RWPE2 (cell line): ENCODE measurements at places on chromosomes 7 and 10.
A peak's percentile ranks its signal among the peaks of the same experiment; 100 is the strongest.

- no peak for DNase-seq
- H3K4me3 ChIP-seq, result no peak overlapping the region
- no peaks in the 10 kb centered on the region for H3K4me1 ChIP-seq
These were observed 199.8 kb upstream of the CNTNAP2 start for GRCh38 chr7:145916776-145917175.

DNA sequence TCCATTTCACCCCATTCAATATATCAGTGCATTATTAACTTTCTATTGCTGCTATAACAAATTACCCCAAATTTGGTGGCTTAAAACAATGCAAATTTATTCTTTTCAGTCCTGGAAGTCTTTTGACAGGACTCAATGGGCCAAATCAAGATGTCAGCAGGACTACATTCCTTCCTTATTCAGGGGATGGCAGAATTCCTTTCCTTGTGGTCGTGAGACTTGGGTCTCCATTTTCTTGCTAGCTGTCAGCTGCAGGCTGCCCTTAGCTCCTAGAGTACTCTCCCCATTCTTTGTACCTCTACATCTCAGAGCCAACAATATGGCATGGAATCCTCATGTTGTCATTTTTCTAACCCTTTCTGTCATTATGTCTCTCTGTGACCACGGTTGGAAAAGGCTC is 310.6 kb downstream of the HDAC9 start:
- no peak for DNase-seq
- H3K4me3 ChIP-seq, result no peak overlapping the region
- H3K36me3 ChIP-seq, result no peaks in the 10 kb centered on the region
- no peaks in the 10 kb centered on the region for H3K27me3 ChIP-seq
- H3K4me1 ChIP-seq, result no peaks in the 10 kb centered on the region
- no peak overlapping the region for H3K27ac ChIP-seq

DNA sequence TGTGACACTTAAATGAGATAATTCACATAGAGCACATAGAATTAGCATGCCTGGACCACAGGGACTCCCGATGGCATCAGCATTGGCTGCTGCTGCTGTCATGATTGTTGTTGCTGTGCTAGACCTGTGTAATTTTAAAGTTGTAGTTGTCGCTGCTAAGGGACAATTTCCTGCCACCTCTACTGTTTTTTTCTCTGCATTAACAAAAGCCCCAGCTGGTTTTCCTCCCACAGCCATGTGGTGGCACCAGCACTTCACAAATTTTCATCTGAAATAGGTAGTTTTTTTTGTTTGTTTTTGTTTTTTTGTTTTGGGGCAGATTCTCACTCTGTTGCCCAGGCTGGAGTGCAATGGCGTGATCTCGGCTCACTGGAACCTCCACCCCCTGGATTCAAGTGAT is 25.4 kb upstream of the PRXL2A start:
- DNase-seq, result no peak
- no peaks in the 10 kb centered on the region for H3K4me1 ChIP-seq
- no peak overlapping the region for H3K27ac ChIP-seq

GRCh38 chr7:37092548-37092947 is 356.1 kb downstream of the ELMO1 start:
- H3K27ac ChIP-seq, result no peak overlapping the region
- H3K27me3 ChIP-seq, result no peaks in the 10 kb centered on the region
- no peak overlapping the region for H3K4me3 ChIP-seq
- peaks cover 7% of the 10 kb centered on the region for H3K4me1 ChIP-seq
- no peaks in the 10 kb centered on the region for H3K36me3 ChIP-seq

- no peak overlapping the region for H3K4me3 ChIP-seq
- H3K4me1 ChIP-seq, result no peaks in the 10 kb centered on the region
- no peaks in the 10 kb centered on the region for H3K36me3 ChIP-seq
- H3K27me3 ChIP-seq, result no peaks in the 10 kb centered on the region
- H3K27ac ChIP-seq, result no peak overlapping the region
These were observed 45.5 kb upstream of the LRRN3 start for GRCh38 chr7:111045449-111045848.

DNA sequence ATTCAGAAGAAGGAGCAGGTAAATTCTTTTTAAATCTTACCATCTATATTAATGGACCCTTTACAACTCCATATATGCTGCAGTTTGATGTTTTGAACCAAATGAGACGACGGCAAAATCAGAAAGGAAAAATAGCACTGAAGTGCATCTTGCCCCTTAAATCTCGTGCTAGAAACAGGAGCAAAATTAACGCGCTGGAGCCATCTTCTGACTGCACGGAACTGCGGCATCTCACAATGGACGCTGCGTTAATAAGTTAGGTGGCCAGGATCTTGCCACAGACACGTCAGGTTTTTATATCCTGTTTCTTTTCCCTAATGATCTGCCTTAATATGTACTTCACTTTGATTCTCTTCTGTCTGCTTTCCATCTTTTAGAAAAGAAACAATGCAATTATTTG is 354.5 kb downstream of the TFEC start:
- no peak overlapping the region for H3K4me3 ChIP-seq
- H3K36me3 ChIP-seq, result no peaks in the 10 kb centered on the region
- H3K4me1 ChIP-seq, result no peaks in the 10 kb centered on the region
- no peak overlapping the region for H3K27ac ChIP-seq
- no peaks in the 10 kb centered on the region for H3K27me3 ChIP-seq
- no peak for DNase-seq

- H3K27me3 ChIP-seq, result no peaks in the 10 kb centered on the region
- H3K4me3 ChIP-seq, result peak overlapping the region; percentile 63
- peaks cover 40% of the 10 kb centered on the region for H3K36me3 ChIP-seq
- H3K27ac ChIP-seq, result peak overlapping the region; percentile 44
- DNase-seq, result no peak
These were observed 944 bp downstream of the RHBDD2 start for GRCh38 chr7:75879771-75880184.
